Ovary (tissue), 10 donors: ENCODE measurements at places on chromosomes 16 and 17. TPM values are rescaled to one million over a fixed set of nuclear protein-coding genes. Genes with fewer than 3 reads are reported as not detected.

DNA sequence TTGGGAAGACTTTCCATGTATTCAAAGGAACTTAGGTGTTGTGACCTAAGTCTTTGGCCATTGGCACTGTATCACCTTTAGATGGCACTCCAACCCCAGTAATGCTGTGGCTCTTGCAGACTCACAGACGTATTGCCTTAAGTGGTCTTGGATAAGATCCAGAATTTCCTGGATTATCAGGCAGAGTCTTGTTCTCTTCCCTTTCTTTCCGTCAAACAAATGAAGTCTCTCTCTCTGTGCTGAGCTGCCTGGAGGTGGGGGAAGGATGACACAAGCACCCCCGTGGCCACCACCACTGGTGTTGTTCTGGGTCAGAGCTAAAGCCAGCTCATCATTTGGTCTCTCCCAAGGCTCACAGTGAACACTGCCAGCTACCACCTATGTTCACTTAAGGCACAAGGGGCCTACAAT lies 789.9 kb upstream of the KIF2B start:
- no peak for DNase-seq

DNA sequence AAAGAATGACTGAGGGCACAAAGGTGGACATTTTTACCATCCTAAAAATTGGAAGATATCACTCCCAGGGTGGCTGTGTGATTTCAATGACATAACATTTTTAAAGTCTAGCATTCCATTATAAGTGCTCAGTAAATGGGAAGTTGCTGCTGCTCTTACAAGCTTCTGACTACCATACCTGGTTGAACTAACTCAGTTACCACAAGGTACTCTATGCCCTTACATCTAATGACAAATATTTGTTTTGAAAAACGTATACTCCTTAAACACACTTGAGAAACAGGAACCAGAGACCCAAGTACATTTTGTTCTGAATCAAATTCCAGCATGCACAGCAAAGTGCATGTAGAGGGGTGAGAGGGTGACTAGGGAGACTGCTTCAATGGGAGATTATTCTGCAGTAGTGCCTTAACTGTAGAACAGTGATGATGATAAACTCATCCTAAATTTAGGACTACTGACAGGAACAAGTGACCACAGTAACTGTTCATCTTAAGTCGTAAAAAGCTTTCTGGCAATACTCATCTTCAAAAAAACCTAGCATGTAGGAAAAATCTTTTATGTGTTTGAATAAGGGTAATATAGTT lies 83.5 kb downstream of the KANSL1 start:
- DNase-seq: no peak

Gene SPIRE2
- 2.5 TPM for polyA plus RNA-seq

- DNase-seq: no peak
Measured at GRCh38 chr17:4479982-4480751, 18.5 kb upstream of the SPNS2 start.

DNA sequence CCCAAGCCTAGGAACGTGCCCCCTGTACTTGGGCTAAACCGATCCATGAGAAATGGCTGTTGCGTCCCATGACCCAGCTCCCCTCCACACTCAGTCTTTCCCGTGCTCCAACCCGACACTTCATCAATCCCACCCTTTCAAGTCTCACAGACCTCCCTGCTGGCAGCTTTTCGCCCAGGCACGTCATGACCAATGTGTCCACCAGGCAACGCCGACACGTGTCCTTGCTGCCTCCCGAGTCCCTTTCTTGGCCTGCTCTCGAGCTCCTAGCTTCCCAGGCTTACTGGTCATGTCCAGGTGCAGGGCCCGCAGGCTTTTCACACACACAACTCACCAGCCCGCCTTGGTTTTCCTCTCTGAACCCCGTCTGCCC lies 12.2 kb downstream of the MNT start:
- DNase-seq: peak; percentile 42

DNA sequence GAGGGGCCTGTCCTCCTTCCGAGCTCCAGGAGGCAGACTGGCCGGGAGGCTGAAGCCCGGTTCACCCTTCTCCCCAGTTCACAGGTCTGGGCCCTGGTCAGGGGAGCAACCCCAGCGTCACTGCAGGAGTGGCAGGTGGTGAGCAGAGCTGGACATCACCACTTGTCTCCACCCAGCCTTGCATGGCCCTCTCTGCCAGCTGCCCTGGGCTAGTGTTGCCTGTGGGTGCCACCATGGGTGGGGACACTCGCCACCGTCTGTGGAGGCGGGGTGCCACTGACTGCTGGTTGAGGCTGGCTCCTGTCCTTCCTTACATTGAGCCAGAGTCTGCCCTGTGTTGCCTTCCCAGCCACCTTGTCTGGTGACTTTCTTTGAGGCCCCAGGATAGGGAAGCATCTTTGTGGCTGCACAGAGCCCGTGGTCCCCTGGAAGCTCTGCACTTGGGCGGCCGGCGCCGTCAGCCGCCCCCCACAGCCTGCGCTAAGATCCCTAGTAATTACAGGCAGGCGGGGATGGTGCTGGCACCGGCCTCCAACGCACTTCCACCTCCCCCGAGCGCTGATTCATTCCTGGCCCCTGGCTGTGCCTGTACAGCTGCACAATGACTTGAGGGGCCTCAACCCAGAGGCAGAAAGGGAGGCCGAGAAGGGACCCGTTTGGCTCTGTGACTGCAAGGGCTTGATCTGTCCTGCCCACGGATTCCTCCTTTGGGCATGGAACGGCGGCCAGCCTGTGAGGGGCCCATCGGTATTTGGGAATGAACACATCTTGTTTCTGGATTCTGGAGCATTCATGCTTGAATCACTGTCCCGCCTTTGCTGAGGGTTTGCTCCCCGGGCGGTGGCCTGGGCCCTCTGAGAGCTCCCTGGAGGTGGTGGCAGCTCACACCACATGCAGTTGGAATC lies 5.2 kb downstream of the BAIAP2 start:
- DNase-seq: no peak

DNA sequence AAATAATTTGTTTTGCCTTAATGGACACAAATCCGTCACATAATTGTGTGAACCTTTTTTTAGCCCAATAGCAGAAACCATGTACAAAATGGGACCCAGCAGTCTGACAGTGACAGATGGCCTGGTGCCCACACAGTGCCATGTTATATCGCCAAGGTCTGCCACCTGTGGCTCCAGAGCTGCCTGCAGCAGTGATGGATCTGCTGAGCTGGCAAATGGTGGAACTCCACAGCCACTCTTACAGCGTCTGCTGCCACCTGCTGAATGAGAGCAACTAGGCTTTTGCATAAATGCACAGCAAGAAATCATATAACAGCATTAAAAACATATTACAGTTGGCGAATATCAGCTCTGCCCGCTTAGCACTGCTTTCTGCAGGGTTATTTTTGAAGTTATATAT lies 59.4 kb downstream of the NUP93 start:
- DNase-seq: peak; percentile 45

GRCh38 chr16:85303354-85303883 lies 191.1 kb upstream of the CIBAR2 start:
- DNase-seq: peak; percentile 56

- no peak for DNase-seq
Measured at GRCh38 chr16:57044931-57045693, 47.3 kb upstream of the CPNE2 start.

DNA sequence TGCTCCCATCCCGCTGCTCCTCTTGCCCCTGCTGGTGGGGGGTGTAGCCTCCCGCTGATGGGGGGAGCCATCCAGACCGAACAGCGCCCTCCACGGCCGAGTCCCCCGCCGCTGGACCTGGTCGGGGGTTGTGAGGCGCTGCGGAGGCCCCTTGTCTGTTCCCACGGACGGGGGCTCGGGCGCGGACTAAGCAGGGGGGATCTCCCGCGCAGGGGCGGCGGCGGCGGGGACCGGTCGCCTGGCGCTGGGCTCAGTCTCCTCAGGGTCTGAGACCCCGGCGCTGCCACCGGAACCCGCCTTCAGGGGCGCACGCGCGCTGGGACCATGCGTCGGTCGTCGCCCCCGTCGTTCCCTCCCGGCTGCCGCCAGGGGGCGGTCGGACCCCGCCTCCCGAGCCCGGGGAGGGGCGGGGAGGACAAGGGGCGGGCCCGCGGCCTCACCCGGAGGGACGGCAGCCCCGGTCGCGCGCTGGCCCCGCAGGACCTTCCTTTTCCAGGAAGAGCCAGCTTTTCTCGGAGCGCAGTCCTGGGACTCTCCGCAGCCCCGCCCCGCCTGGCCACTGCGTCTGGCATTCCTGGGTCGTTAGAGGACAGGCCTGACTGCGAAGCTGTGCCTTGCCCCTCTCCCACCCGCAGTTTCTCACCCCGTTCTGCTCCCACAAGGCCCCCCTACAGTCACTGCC lies 6.3 kb upstream of the IL32 start:
- DNase-seq: peak; percentile 81

DNA sequence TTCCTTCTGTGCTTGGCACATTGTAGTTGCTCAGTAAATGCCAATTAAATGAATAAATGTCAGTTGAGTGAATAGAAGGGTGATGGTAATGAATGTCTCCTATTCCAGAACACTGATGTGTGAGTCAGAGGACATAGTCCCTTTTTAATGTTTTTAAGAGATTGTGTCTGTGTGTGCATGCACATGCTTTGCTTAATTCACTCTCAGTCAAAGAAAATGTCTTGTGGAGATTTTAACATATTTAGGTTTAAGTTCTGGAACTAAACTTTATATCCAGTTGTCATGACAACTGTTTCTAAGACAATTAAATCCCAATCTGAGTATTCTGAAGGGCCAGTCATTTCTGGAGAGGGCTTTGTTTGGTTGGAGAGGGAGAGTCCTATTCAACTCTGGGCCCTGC lies 255.3 kb upstream of the CDH11 start:
- DNase-seq: no peak

DNA sequence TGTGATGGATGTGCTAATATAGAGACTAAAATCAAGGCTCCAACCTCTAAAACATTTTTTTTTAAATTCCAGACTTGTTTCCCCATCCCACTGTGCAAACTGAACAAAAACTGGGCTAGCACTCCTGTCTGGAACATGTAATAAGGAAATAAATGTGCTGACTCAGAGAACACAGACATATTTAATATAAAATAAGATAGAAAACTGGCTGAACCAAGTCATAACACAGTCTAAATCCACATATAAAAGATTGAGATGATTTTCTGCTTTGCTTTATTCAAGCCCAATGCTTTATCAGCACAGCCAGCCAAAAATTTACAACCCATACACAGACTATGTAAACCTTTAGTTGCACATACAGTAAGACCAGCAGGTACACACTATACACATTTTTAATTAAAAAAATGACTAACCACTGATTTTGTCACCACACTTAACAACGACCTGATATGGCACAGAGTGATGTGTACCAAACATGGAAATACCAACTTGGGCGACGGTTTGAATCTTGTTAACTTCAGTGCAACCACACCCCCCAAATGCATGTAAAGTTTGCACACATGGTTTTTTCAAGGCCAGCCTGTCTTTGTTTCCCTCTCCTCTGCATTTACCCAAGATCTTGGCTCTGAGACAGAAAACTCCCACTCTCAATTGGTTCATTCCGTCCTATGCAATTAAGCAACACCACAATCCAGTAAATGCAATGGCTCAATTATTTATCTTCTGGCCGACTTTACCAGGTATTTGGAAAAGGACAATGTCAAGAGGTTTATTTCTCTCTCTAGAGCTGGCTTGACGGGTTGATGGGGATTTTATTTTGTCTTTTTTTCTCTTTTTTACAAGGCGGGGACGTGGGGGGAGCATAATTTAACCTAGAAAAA lies 1.2 kb downstream of the STAT3 start:
- DNase-seq: no peak

GRCh38 chr17:28509789-28510188 lies 3.6 kb downstream of the FOXN1 start:
- no peak for DNase-seq

DNA sequence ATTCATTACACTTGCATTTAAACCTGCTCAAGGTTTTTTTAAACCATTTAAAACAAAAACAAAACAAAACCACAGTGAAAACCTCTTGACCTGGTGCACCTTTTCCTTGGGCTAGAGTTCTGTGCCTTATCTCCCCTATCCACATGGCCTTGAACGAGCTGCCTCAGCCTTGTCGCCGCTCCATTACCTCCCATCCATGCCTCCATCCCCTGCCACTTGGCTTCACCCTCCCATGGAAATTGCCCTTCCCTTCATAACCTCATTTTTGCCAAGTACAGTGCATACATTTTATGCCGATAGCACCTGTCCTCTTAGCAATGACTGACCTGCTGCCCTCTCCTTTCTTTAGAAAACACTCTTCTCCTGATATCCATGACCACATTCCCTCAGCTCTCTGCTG lies 188.6 kb upstream of the ASIC2 start:
- DNase-seq: no peak

GRCh38 chr16:72840631-72841381 lies 207.1 kb downstream of the ZFHX3 start:
- no peak for DNase-seq
